ENCODE measurements at places on chromosomes 5 and 9.

- no peak for DNase-seq
Measured at GRCh38 chr5:64637144-64637543, 53.2 kb upstream of the SHISAL2B start.

DNA sequence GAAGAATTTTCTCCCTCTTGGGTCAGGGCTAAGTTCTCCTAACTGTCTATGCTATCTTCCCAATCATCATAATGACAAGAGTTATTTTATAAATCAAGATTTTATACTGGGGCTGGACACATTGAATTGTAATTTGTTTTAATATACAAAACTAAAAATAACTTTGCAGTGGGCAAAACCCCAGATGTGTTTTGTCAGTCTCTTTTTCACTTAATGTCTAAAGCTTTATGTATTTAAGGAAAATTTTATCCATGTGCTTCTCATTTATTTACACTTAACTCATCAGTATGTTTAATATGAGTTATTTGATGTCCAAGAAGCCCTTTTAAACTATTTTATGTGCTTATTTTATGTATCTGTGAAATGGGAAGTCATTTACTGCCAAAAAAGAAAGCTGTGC, 362.8 kb upstream of the ADAMTSL1 start:
- no peak for DNase-seq

GRCh38 chr5:172801179-172801671, 30.2 kb upstream of the DUSP1 start:
- DNase-seq, result no peak

DNA sequence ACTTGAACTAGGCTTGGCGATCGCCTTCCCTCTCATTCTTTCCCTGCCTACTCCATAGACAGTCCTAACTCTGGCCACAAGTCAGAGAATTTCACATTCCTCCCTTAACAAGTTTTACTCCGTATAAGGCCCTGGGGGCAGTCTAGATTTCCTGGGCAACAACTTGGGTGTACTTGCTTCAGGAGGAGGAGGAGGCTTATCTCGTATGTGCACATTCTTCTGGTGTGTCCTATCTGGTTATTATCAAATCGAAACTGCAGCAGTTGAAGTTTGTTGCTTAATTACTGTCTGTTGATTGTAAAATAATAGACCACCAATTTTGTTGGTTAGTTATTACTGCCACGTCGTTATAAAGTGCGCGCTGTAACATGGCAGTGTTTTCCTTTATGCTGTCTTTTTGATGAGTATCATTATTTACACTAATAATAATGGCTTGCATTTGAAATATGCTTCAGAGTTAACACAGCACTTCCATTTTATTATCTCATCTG, 42.0 kb downstream of the PIP5K1B start:
- no peak for DNase-seq

GRCh38 chr5:138909734-138910133, 34.6 kb upstream of the LRRTM2 start:
- DNase-seq, result no peak

GRCh38 chr5:73422164-73422563, 26.4 kb downstream of the FOXD1 start:
- DNase-seq, result no peak

GRCh38 chr5:124088289-124089032, 576.5 kb downstream of the CSNK1G3 start:
- no peak for DNase-seq

DNA sequence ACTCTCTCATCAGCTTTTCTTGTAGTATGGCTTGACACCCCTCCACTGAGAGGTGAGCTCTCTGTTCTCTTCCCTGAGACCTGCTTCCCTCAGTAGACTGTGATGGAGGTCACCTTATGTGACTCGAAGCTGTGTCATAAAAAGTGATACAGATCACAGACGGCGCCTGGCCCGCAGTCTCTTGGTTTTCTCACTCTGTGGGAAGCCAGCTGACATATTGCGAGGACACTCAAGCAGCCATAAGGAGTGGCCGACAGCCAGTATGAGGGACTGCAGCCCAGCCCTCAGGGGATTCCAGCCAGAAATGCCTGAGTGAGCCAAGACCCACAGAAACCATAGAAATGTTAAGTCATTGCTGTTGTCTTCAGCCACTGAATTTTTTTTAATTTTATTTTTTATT, 38.0 kb downstream of the GADD45G start:
- no peak for DNase-seq

GRCh38 chr5:36675282-36675681, 68.9 kb downstream of the SLC1A3 start:
- DNase-seq, result no peak

DNA sequence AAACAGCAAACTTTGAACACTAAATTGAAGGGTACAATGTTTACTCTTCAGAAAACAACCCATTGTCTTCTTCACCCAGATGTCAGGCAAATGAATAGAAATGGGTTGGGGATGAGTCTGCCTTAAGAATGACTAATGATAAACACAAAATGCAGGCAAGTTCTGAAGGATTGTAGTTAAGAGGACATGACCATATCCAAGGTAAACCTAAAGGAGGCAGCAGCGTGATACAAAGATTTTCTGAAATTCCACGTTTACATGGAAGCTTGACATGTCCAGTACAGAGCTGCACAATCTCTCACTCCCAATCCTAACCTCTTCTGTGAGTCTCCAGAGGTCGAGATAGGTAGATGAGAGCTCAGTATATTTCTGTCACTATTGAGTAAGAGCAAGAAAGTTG, 1263.2 kb upstream of the CDH6 start:
- DNase-seq, result no peak

DNA sequence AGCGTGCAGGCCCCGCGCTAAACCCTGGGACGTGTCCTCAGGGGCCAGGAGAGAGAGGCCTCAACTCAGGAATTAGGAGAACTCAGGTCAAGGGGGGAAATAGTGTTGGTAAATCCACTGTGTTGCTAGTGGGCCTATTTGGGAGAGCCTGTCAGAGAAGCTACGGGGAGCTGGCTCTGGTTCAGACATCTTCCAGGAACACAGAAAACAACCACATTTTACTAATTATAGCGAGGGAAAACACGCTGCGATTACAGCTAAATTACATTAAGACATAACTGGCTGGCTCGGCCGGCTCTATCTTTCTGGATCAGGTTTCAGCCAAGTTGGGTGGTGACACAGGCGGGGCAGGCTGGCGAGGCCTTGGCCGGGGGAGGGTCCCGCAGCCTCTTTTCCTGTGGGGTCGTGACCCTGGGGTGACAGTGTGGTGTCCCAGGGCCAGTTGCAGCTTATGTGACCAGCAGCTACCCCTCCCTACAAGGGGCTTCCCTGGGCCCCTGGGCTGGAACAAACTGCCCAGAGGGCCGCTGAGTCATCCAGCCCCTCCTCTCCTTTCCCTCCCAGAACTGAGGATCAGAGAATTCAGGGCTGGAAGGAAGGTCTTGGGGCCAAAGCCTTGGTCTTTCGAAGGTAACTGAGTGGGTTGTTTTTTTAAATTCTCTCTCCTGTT, 75.1 kb downstream of the FGF18 start:
- DNase-seq, result no peak

- DNase-seq, result no peak
Measured at GRCh38 chr9:127098916-127099553, 23.4 kb downstream of the ANGPTL2 start.

DNA sequence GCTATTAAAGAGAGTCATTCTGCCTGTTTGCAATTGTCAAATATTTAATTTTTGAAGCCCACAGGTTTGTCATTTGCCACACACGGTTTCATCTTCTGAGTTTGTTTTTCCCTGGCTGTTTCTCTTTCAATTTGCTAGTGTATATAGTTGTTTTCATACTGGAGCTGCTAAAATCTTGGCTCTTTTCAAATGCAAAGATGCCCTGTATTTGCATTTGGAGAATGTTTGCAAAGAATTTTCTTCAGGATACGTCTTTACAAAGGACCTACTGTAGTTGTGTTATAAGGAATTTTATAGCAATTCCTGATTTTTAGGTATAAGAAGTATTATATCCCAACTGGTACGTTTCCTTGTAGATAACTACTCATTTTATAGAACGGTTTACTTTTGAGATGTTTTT, 48.0 kb downstream of the IZUMO3 start:
- DNase-seq, result no peak

GRCh38 chr9:93308676-93309075, 124.7 kb downstream of the WNK2 start:
- no peak for DNase-seq

GRCh38 chr9:96858018-96858573, 3.8 kb upstream of the ZNF782 start:
- DNase-seq, result no peak

- no peak for DNase-seq
Measured at GRCh38 chr5:150118561-150119229, 32.3 kb upstream of the CSF1R start.

DNA sequence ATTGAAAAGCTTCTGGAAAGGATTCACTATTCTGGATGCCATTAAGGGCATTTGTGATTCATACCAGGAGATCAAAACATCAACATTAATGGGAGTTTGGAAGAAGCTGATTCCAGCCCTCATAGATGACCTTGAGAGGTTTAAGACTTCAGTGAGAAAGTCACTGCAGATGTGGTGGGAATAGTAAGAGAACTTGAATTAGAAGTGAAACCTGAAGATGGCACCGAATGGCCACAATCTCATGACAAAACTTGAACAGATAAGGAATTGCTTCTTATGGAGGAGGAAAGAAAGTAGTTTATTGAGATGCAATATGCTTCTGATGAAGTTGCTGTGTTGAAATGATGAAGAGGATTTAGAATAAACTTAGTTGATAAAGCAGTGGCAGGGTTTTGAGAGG, 254.6 kb upstream of the SLC24A2 start:
- DNase-seq, result no peak

DNA sequence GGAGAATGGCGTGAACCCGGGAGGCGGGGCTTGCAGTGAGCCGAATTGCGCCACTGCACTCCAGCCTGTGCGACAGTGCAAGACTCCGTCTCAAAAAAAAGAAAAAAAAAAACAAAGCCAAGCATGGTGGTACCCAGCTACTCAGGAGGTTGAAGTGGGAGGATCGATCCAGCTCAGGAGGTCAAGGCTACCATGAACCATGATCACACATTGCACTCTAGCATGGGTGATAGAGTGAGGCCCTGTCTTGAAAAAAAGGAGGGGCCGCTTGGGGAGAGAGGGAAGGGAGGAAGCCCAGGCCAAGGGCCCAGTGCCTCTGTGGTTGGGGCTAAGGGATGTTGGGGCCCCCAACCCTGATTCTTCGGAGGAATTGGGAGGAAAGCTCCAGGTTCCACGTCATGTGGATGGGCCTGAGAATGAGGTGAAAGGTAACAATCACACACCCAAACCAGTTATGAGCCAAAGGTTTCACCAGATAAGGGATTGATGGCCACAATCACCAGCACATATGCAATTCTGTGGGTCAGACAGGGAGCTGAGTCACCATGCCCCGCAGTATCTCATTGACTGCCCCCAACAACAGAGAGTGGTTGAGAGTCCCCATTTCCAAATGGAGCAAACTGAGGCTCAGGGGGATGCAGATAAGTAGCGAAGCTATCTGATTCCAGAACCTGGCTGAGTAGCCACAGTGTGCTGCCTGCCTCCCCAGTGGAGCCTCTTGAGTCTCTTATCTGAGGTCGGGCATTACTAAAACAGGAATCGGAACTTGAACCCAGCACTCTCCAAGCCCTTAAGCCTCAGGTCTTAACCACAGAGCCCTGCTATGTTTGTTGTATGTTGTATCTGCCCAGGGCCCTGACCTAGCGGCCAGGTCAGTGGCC, 20.5 kb downstream of the SWI5 start:
- no peak for DNase-seq

DNA sequence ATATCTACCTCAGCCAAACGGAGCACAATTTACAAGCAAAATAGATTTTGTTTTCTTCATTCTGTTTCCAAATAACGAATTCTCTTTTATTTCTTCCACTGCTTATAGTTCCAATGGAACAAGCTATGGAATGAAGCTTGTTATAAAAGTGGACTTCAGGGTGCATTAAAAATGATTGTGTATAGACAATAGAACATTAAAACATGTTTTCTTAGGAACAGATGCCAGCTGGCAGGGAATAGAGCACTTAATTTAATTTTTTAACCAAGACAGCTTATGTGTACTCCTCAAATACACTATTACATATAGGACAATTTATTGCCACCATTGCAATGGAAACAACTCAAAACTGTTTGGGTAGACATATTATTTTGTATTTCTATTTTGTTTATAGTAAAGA, 860.1 kb upstream of the TYRP1 start:
- no peak for DNase-seq

GRCh38 chr9:79580055-79580454, 8.3 kb downstream of the TLE4 start:
- no peak for DNase-seq

DNA sequence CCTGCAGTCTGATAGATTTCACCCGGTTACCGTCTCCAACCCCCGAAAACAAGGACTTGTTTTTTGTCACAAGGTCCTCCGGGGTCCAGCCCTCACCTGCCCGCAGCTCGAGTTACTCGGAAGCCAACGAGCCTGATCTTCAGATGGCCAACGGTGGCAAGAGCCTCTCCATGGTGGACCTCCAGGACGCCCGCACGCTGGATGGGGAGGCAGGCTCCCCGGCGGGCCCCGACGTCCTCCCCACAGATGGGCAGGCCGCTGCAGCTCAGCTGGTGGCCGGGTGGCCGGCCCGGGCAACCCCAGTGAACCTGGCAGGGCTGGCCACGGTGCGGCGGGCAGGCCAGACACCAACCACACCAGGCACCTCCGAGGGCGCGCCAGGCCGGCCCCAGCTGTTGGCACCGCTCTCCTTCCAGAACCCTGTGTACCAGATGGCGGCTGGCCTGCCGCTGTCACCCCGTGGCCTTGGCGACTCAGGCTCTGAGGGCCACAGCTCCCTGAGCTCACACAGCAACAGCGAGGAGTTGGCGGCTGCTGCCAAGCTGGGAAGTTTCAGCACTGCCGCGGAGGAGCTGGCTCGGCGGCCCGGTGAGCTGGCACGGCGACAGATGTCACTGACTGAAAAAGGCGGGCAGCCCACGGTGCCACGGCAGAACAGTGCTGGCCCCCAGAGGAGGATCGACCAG, 121.3 kb downstream of the DAB2IP start:
- DNase-seq, result no peak

DNA sequence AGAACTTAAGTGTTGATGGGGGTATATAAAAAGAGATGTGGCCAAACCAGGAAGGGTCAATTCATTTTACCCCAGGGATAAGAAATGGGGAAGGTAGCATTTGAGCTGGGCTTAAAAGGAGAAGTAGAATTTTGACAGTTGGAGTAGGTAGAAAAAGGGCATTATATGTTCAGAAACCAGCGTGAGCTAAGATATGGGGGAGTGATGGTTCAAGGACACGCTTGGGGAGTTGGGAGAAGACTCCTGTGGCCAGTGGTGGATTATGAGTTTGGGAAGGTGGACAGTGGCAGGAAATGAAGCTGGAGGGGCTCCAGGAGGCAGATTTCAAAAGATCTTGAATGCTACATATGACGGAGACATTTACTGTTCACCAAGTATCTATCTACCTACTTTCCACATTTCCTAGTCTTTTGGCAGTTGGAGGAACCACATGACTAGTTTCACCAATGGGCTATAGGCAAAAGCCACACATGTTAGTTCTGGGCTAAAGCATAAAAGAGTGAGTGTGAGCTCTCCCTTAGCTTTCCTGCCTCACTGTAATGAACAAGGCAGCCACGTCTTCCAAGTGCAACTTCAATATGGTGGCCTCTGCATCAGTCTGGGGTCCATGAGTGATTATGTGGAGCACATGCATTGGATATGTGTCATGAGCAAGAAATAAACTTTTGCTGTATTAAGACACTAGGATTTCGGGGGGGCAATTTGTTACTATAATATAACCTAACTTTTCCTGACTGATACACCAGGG, 15.7 kb upstream of the GSN start:
- DNase-seq, result no peak

- DNase-seq, result no peak
Measured at GRCh38 chr5:106142116-106142515, 1528.6 kb downstream of the EFNA5 start.

Data from stimulated activated CD8-positive, alpha-beta memory T cell treated with anti-CD3 and anti-CD28 coated beads, Interleukin-15, amount 100 ng/mL, for 4 hours (primary cell).